Ovary (tissue), 10 donors: ENCODE measurements at places on chromosomes 3 and 15.

DNA sequence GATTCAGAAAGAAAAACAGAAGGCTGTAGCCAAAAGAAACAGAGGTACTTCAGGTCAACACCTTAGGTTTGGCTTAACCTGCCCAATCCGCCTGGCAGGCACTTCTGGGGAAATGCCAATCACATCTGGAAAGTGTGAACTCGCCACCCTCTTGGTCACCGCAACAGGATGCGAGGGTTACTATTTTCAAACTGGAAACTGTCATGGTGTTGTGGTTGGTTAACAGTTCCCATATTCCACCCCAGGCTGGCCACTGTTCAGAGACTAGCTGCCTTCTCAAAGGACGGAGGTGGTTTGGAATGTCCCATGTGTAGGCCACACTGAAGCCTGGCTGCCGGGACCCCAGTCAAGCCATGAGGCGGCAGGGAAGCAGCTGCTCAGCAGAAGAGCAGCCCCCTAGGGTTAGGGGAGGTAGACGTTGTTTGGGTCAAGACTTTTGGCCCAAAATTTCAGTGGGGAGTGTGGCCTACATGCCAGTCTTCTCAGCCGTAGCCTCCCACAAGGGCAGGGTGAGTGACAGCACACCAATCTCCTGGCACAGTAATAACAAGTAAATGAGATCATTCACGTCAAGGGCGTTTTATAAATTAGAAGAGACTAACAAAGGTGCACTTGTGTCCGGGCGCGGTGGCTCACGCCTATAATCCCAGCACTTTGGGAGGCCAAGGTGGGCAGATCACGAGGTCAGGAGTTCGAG is 54.6 kb downstream of the UMPS start:
- no peak for DNase-seq

- DNase-seq, result no peak
Observed at GRCh38 chr15:67805008-67805665, 20.2 kb upstream of the SKOR1 start.

GRCh38 chr3:40255532-40255931 is 54.0 kb upstream of the EIF1B start:
- no peak for DNase-seq

DNA sequence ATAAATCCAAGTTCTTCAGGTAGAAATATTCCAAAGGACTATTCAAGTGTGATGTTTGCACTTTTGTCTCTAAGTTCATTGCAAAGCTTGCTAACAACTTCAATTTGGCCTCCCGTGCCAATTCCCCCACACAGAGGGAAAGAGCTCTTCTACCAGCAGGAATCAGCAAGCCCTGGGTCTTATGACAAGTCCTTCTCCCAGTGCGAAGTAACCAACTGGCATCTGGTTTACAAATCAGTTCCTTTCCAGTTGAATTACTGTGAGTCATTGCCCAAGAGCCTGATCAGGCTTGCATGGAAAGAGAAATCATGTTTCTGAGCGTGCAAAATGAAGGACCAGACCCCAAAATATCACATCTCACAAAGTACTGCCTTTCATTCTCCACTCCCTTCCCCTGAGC is 62.7 kb upstream of the SLCO3A1 start:
- no peak for DNase-seq

- no peak for DNase-seq
Observed at GRCh38 chr3:113834983-113835382, 3.6 kb upstream of the GRAMD1C start.

GRCh38 chr3:197216914-197217313 is 81.5 kb downstream of the DLG1 start:
- no peak for DNase-seq

GRCh38 chr3:50873376-50874157 is 198.8 kb downstream of the DOCK3 start:
- DNase-seq, result no peak

- DNase-seq, result no peak
Observed at GRCh38 chr3:74921676-74922075, 307.2 kb upstream of the CNTN3 start.

GRCh38 chr3:194682694-194683310 is 2.9 kb upstream of the FAM43A start:
- peak; percentile 75 for DNase-seq

GRCh38 chr3:10367506-10367905 is 46.6 kb upstream of the SEC13 start:
- DNase-seq, result no peak

- DNase-seq, result no peak
Observed at GRCh38 chr15:78950902-78951840, 6.3 kb upstream of the CTSH start.

GRCh38 chr3:125003369-125003853 is 52.4 kb downstream of the HEG1 start:
- DNase-seq, result peak; percentile 69

DNA sequence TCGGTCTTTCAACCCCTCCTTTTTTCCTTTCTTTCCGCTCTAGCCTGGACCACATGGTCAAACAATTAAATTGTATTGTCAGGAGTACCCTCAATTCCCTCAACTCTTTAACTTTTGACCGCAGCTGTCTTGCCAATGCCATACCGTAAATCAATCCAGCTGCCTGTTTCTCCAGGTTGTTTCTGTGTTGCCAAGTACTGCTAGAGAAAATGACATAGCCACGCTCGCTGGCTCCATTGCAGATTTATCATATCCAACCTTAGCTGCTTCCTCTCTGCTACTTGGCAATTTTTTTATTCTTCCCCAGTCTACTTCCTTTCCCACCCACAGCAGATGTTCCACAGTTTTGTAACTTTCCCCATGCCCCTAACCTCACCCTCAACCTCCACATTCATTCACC is 60.0 kb downstream of the ZNF385D start:
- DNase-seq, result no peak

- no peak for DNase-seq
Observed at GRCh38 chr3:69997631-69998307, 1.8 kb upstream of the SAMMSON start.

- DNase-seq, result no peak
Observed at GRCh38 chr3:112424394-112424793, 74.9 kb downstream of the BTLA start.

DNA sequence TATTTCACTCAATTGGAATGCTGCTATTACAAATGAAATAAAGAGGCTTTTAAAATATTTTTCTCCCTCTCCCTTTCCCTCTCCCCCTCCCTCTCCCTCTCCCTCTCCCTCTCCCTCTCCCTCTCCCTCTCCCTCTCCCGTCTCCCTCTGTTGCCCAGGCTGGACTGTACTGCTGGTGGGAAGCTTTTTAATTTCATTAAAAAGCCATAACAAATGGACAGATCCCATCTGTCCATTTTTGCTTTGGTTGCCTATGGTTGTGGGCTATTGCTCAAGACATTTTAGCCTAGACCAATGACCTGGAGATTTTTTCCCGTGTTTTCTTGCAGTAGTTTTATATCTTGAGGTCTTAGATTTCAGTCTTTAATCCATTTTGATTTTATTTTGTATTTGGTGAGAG is 107.2 kb upstream of the LRRC3B start:
- DNase-seq, result no peak

GRCh38 chr3:30934208-30934550 is 39.7 kb upstream of the GADL1 start:
- no peak for DNase-seq

GRCh38 chr15:55277116-55277564 is 12.5 kb downstream of the RAB27A start:
- DNase-seq, result no peak

GRCh38 chr15:43230640-43231115 is 9.9 kb upstream of the EPB42 start:
- no peak for DNase-seq

DNA sequence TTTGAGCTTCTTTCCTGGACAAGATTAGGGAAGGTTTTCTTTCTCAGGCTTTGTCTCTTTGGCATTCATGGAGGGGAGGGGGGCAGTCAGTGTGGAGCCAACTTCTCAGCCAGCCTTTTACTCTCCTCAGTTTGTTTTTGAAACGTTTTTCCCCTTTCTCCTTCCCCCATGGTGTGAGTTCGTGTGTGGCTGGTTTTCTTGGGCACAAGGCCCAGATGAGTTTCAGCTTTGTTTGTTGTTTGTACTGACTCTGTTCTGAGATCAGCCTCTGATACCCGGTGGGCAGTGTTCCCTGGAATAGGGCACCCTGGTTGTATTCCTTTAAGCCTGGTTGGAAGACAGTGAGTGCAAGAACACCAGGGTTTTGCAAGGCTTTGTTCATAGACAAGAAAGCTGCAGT is 168.2 kb upstream of the RARB start:
- DNase-seq, result no peak

GRCh38 chr15:38130740-38131498 is 121.7 kb upstream of the SPRED1 start:
- DNase-seq, result peak; percentile 85

DNA sequence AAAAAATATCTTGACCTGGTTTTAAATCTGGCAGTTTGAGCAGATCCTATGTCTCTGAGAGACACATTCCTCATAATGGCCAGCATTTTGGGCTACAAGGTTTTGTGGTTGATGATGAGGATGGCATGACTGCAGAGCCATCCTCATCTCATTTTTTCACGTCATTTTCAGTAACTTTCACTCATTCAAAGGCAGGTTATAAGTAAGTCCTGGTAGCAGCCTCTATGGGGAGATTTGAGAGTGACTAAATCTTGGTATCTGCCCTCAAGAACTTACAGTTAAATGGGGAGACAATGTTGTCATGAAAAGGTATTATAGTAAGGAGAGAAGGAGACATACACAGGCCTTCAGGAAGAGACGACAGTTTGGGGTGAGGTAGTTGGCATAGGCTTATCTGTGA is 14.5 kb downstream of the TIGIT start:
- DNase-seq, result no peak
